NCI-H526 treated with DMSO at 0.1 percent for 48 hours (cell line): ENCODE measurements at places on chromosomes 12 and 14.

DNA sequence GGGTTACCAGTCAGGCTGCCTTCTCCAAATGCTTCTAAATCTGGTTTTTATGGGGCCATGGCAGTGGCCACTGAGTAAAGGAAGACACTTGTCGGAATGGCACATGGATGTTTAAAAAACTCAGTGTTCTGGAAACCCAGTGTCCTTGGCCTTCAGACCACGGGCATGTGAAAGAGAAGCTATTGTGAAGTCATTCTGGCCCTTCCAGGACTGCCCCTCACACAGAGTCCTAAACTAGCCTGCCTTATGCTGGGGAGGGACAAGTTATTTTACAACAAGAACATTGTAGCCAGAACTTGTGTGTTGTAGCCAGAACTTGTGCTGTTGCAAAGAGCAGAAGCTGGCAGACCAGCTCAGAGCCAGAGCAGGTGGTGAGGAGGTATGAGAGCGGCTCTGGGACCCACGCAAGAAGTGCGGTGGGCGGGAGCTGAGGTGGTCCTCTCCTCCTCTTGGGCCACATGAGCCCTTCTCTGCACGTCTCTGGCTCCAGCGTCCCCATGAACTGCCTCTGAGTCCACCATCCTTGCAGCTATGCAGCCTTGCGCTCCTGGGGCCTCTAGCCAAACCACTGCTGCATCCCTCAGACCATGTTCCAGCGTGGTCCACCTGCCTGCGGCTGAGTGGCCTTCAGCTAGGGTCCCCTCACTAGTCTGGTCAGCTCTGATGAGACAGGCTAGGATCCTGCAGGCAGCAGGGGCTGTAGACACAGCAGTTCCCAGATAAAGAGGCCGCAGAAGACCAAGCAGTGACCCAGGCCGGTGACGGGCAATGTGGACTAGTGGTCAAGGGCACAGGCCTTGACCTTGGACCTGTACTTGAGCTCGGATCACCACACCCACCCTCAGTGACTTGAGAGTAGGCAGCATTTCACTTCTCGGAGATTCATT lies 32.5 kb downstream of the MMAB start:
- no peak for DNase-seq

- no peak for DNase-seq
Measured at GRCh38 chr14:75395862-75396261, 32.0 kb upstream of the JDP2 start.

DNA sequence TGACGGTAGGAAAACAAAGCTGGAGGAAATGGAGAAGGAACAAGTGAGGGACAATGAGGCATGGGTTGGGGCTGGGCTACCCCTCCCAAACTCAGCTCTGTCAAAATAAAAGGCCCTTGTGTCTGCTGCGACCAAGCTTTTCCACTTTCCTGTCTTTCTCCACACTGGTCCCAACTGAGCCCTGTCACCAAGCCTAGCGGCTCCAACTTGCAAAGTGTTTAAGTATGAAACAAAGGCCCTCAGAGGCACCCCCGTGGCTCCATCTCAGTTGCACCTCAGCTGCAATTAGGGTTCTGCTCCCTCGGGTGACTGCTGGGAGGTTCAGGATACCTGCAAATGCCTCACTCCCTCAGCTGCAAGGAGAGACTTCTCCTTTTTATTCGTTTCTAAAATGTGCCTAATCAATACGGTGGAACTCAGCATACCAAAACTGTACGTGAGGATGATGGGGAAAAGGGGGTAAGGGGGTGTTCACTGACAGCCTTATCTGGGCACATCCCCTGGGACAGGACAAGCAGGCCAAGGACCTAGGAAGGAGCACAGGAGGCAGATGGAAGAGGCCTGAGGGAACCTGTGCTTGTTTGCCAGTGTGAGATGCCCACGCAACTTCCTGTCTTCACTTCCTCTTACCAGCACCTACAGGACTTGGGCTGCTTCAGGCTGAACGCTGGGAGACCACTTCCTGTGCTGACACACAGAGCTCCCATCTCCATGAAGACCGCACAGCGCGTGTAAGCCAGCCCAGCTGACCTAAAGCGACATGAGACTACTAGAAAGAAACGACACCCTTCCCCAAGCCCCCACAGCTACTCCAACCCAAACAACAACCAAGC lies 8.9 kb downstream of the VAMP1 start:
- no peak for DNase-seq

DNA sequence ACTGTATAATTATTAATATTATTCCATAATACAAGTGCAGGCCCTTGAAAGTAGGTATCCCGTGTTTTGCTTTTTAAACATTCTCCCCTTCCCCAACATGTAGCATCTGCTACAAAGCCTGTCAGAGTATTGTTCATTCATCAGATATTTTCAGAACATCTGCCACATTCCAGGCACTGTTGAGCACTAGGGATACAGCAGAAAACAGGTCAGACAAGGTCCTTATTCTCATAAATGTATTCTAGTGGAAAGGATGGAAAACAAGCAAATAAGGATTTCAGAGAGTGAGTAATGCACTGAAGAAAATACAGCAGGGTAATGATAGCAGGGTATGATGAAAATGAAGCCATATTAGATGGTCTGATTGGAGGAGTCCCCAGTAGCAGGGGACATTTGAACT lies 3.8 kb downstream of the ERP29 start:
- no peak for DNase-seq

DNA sequence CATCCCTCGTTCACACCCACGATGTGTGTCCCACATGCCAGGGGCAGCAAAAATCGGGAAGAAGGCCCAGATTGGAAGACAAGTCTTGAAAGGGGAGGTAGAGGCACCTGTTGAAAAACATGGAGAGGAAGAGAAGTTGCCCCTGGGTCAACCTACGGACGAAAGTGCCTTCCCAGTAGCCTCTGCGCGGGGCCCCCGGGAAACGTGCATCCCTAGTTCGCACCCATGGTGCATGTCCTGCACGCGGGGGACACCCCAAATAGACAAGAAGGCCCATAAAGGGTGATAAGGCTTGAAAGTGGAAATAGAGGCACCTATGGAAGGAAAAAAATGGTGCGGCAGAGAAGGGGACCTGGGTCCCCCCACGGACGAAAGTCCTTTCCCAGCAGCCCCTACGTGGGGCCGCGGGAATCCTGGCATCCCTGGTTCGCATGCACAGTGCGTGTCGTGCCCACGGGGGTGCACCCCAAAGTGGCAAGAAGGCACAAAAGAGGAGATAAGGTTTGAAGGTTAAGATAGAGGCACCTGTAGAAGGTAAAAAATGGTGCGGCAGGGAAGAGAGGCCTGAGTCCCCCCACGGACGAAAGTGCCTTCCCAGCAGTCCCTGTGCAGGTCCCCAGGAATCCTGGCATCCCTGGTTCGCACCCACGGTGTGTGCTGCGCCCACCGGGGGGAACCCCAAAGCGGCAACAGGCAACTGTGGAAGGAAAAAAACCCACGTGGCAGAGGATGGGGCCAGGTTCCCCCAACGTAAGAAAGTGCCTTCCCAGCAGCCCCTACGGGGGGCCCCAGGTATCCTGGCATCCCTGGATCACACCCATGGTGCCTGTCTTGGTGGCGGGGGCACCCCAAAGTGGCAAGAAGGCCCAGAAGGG lies 278.3 kb downstream of the ALG10 start:
- DNase-seq, result no peak

DNA sequence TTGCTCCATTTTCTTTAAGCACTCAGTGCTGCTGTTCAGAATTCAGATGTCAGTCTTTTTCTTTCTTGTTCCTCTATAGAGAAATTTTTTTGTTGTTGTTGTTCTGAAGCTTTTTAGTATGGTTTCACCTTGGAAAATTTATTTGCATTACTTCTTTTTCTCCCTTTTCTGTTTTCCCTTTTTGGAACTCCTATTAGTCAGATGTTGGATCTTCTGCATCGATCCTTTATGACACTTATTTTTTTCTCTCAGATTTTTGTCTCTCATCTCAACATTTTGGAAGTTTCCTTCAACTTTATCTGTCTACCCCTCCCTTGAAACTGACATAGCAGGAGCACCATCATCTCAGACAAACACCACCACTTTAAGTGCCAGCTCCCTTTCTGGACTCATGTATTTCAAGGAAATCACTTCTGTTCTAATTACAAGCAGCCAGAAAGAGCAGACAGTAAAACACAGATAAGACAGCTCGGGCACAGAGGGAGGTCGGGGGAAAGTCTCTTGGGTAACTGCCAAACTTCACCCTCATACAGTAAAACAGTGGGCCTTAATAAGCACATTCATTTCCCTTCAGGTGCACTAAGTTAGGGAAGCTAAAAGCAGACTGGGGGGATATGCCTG lies 222.7 kb upstream of the PLXNC1 start:
- no peak for DNase-seq

DNA sequence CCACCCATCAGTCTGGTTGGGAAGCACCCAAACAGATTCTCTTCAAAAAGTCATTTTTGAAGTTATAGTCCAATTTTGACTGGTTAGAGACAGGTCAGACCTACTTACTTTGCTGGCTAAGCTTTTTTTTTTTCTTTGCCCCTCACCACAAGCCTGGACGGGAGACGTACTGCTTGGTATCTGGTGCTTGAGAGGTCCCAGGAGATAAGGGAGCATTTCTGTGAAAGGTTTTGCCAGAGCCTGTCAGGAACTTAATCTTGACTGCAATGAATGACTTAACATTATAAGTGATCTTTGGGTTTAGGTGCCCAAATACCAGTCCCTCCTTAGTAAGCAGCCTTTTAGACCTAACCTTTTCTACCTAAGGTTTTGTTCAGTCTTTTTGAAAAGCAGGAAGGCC lies 6.3 kb downstream of the MTHFD1 start:
- DNase-seq, result no peak

DNA sequence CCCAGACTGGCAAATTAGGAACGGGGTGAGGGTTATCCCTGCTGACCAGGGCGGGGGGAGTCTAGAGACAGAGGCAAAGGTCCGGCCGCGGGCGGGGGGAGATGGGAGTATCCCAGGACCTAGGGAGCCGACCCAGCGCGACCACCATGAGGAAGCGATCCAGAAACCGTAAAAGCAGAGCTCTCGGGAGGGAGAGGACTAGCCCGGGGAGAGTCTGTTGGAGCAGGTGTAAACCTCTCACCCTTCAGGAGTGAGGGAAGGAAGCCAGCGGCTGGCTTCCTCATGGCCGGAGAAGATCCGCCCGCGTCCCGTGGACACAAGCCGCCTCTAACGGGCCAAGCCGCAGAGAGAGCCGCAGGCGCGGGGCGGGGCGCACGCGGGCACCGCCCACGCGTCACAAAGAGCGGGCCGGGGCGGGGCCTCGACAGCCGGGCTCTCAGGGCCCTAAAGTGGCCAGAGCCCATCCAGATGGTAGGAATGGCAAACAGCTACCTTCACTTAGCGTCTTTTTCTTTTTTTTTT lies at the start of gene ACRBP:
Gene ACRBP, minus strand, starts transcription at position 350 of the 522 bp plus-strand sequence. Its CDS starts 66 bp downstream, at position 284.
- no peak for DNase-seq

- no peak for DNase-seq
Measured at GRCh38 chr12:30461026-30461615, 234.5 kb downstream of the IPO8 start.

DNA sequence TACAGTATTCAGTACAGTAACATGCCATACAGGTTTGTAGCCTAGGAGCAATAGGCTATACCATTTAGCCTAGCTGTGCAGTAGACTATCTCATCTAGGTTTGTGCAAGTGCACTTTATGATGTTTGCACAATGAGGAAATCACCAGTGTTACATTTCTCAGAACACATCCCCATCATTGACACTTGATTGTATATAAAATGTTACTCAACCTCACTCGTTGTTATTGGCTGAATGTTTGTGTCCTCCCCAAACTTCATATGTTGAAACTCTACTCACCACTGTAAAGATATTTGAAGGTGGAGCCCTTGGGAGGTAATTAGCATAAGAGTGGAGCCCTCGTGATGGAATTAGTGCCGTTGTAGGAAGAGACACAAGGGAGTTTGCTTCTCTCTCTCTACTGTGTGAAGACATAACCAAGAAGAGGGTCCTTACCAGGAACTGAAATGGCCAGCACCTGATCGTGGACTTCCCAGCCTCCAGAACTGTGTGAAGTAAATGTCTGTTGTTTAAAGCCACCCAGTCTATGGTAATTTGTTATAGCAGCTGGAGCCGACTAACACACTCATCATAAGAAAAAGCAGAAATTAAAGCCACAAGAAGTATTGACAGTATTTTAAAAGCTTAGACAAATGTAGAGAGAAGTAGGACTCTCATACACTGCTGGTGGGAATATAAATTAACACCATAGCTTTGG lies 3.2 kb upstream of the MED13L start:
- DNase-seq, result no peak

DNA sequence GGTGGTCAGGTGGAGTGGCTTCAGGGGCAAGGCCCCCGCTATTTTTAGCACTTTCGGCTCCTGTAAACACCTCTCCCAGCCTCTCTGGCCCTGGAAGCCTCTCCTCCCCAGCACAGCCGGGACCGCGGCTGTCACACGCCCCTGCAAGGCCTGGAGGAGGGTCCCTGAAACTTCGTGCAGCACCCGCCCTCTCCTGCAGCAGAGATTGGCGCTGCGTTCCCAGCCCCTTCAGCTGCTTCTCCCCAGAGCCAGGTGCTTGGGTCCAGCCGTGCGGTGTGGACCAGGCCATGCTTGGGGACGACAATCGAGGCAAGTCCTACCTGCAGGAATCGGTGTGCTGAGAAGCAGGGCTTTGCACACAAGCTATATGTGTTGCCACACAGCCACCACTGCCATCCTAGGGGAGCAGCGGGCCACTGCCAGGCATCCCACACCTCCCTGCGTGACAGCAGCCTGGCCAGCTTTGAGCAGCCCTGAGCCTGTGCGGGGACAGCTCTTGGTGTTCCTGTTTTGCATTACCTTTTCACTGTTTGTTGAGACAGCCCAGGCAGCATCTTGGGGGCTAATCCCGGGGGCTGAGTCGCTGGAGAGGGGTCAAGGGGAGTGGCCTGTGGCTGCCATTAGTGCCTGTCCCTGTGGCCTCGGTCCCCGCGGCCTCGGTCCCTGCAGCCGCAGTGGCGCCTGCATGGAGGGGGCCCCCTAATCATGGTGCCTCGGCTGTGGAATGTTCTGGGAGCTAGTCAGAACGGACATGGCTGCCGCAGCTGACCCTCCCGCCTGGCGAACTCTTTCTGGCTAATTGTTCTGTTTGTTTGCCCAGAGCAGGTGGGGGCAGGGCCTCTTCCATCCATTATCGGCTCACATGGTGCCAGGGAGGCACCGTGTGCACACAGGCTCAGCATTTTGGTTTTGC lies 27.6 kb upstream of the TRAF3 start:
- peak; percentile 11 for DNase-seq

GRCh38 chr12:214003-214741 lies at the start of gene SLC6A12:
Gene SLC6A12 (minus strand): TSS chr12:214157. CDS start chr12:209986, 4,171 bp downstream.
- no peak for DNase-seq

GRCh38 chr14:101815994-101816393 lies 54.5 kb downstream of the PPP2R5C start:
- DNase-seq, result no peak

GRCh38 chr12:112183141-112184021 lies 58.0 kb downstream of the TRAFD1 start:
- DNase-seq, result no peak

DNA sequence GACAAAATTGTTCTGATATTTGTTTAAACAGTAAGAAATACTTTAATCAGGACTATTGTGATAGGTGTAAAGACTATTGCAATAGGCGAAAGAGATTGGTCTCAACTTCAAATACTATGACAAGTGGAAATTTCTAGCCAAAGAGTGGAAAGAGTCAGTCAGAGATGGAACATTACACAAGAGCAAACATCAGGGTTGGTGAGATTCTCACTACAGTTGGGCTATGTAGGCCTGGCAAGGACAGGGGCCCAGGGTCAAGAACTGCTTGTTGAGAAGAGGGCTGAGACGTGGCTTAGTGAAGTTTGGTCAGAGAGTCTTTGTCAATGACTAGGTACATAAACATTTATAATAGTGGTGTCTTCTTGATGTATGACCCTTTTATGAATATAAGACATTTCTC lies 19.4 kb downstream of the CAND1 start:
- no peak for DNase-seq

GRCh38 chr14:64799555-64799954 lies 80.2 kb downstream of the SPTB start:
- DNase-seq, result no peak
